Activated CD4-positive, alpha-beta T cell treated with anti-CD3 and anti-CD28 coated beads, Interleukin-2, amount 50 U/mL, for 4 hours (primary cell): ENCODE measurements at places on chromosomes 6 and 20.

DNA sequence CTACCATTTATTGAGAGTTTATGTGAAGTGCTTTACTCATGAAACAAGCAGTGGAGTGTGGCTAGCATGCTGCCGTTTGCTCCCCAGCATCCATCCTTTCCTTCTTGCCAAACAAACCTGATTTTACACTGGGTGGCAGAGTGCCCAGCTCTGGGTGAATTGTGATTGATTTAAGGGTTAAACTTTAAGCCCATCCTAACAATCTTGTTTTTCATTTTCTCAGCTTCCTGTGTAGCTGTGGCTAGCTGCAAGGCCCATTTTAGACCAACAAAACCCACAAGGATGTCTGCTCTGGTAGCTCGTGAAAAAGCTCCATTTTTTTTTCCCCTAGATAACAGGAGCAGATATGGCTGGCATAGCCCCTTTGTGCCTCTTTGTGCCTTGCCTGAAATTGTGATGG lies 77.7 kb upstream of the KCNG1 start:
- DNase-seq, result no peak

DNA sequence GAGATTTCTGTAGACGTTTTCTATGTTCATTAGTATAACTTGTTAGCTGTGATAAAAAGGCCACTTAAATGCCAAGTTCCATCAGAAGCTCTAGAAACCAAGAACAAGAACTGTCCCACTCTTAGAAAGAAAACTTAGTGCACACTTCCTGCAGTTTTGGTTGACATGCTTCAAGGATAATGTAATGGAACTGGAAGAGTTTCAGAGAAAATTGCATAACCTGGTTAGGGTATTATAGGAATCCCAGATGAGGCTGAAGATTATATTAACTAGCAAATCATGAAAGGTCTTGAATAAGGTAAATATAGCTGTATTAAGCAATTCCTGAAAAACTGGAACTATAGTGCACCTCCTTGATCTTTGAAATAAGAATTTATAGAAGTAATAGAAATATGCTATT lies 1.8 kb upstream of the PHACTR2 start:
- DNase-seq, result no peak

DNA sequence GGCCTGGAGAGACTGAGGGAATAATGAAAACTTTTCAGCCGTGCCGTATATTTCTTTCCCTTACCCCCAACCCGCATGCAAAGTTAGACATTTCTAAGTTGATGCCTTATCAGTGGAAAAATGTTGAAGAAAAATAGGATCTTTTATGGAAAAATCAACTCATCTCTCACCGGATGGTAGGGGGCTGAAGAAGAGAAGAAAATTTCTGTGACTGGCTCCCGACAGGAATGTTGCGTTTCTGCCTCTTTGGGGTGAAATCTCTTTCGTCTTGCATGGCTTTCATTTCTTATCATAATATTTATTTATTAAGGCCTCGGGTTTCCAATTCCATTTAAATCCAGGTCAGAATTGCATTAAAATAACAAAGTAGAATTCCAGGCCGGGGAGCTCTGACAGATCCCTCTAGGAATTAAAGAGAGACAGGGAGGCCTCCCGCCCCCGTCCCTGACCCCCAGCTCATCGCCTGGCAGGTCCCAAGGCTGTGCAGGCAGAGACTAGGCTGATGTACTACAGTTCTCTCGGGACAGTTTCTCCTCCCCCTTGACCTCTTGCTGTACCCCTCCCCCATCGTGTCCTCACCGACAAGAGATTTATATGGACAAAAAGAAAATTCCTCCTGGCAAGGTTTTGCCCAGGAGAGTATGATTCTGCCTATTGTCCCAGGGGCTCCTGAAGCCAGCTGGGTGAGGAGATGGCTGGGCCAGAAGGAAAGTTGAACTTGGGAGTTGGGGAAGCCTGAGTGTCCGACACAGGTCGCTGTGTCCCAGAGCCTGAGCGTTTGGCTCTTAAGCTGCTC lies 1.3 kb downstream of the SCUBE3 start:
- DNase-seq, result no peak

DNA sequence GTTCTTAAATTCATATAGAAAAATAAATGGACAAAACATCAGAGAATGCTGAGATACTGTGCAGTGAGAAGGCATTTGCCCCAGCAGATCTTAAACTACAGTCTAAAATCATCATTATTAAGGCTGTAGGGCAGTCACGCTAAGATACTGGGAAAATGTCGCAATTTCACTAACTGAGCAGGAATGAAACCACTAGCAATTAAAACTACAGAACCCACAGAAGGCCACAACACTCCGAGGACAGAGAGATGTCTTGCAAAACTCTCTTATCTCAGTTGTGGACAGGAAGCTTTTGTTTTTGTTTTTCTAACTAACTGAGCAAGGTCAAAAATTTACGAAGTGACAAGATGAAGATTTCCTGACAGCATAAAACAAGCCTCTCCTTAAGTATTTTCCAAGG lies 18.2 kb downstream of the GNAS-AS1 start:
- DNase-seq, result no peak

GRCh38 chr6:155155787-155156447 lies 107.9 kb upstream of the CLDN20 start:
- DNase-seq, result peak; percentile 6

DNA sequence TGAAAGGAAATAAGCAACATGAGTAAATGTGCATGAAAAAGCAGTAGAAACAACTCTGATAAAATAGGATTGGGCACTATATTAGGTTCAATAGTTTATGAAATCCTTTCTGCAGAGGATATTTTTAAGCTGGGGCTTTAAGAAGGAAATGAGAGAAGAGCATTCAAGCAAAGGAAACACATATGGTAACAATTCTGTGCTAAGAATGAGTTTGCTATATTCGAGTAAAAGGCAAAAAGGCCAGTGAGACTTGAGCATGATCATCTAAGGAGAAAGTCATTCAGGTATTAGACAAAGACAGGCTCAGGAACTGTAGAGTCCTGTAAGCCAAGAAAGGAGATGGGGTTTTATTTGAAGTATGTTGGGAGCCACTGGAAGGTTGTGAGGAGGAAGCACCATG lies 387.1 kb upstream of the FLRT3 start:
- no peak for DNase-seq

GRCh38 chr6:166903027-166903426 lies 53.3 kb downstream of the RNASET2 start:
- no peak for DNase-seq

DNA sequence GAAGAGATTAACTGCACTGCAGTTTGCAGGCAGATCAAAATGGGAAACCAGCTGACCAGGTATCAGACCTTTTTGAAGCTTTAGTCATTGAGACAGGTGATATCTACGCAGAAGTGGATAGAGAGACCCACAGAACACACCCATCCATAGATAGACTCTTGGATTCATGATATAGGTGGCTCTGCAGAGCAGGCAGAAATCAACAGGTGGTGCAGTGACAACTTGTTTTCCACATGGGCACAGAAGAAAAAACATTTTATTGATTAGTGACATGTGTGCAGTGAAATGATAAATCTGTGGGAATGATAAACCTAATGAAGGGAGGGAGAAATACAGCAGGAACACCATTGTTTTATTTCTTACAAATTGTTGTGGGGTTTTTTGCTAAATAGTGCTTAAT lies 45.2 kb downstream of the NUDT3 start:
- no peak for DNase-seq

- DNase-seq, result no peak
Measured at GRCh38 chr6:150123645-150124044, 19.2 kb upstream of the PPP1R14C start.
